Fibroblast of upper back skin (primary cell): ENCODE measurements at places on chromosomes 4 and X.

- DNase-seq: peak; percentile 82
These were observed 98.2 kb downstream of the AFF1 start for GRCh38 chr4:87032884-87033533.

- DNase-seq: no peak
These were observed 90.4 kb upstream of the PCDH10 start for GRCh38 chr4:133058701-133059100.

DNA sequence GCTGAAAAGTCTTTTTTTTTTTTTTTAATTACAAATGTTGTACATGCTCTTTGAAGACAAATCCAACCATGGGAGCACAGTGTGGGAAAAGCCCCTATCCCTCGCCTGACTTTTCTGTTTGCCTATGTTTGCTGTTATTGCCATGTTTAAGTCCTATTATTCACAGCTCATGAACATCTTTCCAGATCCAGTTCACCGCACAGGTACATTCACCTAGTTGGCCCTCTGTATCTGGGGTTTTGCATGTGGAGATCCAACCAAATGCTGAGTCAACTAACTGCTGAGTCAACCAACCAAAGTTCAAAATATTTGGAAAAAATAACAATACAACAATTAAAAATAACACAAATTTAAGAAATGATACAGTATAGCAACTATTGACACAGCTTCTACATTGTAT is 100.1 kb upstream of the CLNK start:
- no peak for DNase-seq

GRCh38 chrX:64642482-64642881 is 247.2 kb upstream of the MTMR8 start:
- no peak for DNase-seq

GRCh38 chr4:31290836-31291235 is 570.7 kb downstream of the PCDH7 start:
- DNase-seq: no peak

GRCh38 chr4:40957281-40957680 is 207.5 kb downstream of the NSUN7 start:
- DNase-seq: peak; percentile 47

GRCh38 chrX:130005089-130005807 is 22.8 kb downstream of the BCORL1 start:
- no peak for DNase-seq

GRCh38 chrX:72142094-72142793 is 10.5 kb upstream of the RTL5 start:
- peak; percentile 8 for DNase-seq

DNA sequence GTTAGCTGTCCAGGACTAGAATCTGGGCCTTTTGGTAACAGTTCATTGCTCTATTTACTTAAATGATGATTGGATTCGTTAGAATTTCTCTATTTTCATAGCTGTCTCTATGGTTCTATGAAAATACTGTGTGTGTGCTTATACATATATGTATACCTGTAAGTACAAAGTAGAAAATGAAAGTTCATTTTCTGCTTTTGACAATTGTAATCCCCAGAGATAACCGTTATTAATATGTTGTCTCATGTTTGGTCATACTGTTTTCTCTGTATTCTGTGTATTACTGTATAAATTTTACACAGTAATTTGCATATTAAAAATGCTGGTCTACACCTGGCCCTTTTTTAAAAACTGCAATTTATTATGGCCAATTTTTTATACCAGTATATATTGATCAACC is 55.4 kb downstream of the CLCN3 start:
- DNase-seq: no peak

DNA sequence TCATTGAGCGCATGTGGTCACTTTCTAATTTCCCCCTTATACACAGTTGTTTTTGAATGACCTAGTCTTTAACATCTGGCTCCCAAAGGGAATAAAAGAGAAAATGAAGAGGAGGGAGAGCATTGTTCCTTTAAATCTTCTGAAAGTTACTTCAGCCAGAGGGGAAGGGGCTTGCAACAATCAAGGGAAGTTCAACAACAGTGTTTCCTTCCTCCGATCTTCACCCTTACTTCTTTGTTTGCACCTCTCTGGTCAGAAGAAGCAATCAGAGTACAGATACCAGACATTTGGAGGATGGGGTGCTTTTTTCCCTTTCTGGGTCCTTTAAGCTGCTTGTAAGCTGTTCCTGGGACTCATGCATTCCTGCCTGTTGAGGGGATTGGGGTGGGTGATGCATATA is 125.4 kb downstream of the TBC1D19 start:
- no peak for DNase-seq

DNA sequence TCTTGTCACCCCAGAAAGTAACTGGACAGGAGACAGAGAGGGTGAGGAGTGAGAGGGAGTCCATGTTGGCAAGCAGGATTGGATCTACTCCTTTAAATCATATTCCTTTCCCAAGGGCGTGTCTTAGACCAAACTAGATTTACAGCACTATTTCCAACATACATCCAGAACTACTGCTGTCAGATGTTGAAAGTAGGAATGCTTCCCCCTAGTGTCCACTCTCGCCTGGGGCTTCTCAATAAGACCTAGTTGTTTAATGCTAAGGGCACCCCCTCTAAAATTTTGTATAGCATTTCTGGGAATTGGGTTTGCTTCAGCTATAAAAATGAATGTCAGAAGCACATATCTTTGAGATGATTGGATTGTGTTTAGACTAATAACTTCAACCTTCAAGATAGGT is 13.3 kb downstream of the OFD1 start:
- peak; percentile 62 for DNase-seq

GRCh38 chrX:2697306-2697705 is 6.2 kb downstream of the CD99 start:
- DNase-seq: no peak

DNA sequence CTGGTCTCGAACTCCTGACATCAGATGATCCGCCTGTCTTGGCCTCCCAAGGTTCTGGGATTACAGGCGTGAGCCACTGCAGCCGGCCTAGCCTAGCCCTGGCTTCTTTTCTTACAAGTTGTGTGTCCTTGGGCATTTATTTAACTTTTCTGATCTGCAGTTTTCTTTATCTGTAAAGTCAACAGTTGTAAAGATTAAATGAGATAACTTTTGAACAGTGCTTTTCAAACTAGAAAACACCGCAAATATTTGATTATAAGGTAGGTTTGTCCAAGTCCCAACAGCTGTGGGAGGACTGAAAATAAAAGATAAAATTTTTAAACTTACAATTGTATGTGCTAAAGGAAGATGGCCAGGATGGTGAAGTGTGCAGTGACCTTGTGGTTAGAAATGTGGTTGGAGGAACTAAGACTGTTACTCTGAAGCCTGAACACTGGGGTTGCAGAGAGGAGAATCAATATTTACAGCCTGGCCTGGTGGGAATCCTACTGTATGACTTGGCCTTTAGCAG is 44.8 kb downstream of the GSX2 start:
- DNase-seq: peak; percentile 17

DNA sequence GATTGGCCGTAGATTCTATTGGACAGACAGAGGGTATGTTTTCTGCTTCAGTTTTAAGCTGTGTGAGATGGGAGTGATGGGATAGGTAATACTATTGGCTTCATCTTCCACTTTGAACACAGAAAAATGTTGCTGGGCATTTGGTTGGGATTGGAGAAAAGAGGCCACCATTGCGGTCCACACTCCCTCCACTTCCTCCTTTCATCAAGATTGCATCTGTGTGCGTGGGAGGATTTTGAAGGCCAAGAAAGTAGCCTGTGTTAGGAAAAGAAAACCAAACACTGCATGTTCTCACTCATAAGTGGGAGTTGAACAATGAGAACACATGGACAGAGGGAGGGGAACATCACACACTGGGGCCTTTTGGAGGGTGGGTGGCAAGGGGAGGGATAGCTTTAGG is 56.4 kb downstream of the EGF start:
- no peak for DNase-seq

DNA sequence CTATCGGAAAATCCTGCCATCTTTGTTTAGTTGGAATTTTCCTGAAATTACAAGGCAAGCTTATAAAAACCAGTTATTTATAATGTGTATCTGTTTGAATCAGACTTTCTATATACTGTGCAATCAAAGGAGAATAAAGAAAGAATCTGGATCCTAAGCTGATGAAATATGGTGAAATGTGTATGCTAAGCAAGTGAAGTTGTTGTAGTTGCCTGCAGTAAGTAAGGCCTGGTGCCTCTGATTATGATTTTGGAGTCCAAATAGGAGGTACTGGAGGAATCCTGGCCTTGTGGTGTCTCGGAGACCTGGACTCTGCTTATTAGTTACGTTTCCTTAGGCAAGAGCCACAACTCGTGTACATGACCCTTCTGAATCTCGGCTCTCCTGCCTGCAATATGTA is 13.1 kb upstream of the FREM3 start:
- no peak for DNase-seq

- DNase-seq: peak; percentile 43
These were observed 4.0 kb downstream of the NUDT10 start for GRCh38 chrX:51336584-51336983.

DNA sequence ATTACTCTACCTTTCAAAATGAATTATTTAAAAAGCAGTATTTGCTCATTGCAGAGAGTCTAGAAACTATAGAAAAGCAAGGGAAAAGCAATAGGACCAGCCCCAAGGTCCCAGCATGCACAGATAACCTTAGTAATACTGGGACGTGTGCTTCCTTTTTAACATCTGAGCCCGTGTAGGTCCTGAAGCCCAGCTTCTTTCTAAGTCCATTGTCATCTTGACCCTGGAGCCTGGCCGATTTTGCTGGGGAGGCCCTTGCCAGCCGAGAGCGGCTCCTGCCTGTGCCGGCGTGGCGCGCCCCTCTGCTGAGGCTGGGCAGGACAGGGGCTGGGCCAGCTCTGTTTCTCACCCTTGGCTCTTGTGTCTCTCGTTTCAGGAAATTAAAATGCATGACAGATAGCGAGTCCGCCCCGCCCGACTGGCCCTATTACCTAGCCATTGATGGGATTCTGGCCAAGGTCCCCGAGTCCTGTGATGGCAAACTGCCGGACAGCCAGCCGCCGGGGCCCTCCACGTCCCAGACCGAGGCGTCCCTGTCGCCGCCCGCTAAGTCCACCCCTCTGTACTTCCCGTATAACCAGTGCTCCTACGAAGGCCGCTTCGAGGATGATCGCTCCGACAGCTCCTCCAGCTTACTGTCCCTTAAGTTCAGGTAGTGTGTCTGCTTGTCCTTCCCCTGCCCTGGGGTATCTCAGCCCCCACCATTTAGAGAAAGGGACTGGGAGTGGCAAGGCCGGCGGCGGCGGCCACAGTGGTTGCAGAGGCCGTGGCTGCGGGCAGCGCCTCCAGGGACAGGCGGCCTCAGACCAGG is 4.1 kb downstream of the MSANTD1 start:
- no peak for DNase-seq

DNA sequence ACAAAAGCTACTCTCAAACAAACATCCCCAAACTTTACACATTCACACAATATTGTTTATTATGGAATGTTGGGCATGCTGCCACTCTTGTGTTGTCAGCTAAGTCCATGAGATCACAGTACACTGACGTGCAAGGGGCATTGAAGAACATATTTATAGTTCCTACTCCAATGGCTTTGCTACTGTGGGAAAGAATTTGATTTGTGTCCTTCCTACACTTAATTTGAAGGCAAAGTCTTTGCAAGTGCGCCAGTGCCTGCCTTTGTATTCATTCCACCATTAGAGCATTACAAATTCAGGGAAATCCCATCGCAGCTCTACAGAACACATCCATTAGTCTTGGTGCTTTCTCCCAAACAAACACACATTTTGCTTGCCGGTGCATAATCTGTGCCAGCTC is 45.4 kb upstream of the FTHL17 start:
- no peak for DNase-seq

- DNase-seq: no peak
These were observed 19.0 kb downstream of the THOC2 start for GRCh38 chrX:123713841-123714240.

DNA sequence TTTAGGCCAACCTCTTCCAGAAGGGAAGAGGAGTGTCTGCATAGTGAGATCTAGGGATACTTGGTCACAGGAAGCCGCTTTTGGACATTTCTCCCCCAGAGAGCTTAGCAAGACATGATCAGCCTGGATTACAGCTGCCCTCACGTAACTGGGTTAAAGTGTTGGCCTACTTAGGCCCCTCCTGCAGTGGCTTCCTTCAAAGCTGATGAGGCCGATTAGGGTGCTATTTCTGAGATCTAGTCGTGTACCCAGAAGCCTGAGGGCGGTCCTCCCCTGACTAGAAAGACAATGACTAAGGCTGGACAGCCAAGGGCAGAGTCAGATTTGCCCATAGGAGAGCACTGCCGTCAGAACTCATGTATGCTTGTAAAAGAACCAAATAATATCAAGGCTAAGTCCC is 135.0 kb downstream of the AMMECR1 start:
- DNase-seq: no peak

DNA sequence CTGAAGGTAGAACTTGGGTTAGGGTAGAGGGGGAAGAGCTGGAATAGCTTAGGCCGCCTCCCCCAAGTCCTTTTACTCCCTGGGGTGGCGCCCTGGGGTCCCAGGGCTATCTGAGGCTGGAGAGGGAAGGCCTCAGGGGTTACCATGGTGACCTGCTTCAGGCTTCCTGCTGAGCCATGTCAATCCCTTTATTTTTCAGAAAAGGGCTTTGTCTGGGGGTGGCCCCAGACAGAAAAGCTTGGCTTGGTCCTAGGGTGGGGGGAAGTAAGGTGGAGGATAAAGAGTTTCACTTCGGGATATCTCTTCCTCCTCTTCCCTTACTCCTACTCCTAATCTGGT is 6.3 kb downstream of the EFNB1 start:
- DNase-seq: no peak

GRCh38 chrX:101237041-101237440 is 17.5 kb downstream of the DRP2 start:
- DNase-seq: no peak

DNA sequence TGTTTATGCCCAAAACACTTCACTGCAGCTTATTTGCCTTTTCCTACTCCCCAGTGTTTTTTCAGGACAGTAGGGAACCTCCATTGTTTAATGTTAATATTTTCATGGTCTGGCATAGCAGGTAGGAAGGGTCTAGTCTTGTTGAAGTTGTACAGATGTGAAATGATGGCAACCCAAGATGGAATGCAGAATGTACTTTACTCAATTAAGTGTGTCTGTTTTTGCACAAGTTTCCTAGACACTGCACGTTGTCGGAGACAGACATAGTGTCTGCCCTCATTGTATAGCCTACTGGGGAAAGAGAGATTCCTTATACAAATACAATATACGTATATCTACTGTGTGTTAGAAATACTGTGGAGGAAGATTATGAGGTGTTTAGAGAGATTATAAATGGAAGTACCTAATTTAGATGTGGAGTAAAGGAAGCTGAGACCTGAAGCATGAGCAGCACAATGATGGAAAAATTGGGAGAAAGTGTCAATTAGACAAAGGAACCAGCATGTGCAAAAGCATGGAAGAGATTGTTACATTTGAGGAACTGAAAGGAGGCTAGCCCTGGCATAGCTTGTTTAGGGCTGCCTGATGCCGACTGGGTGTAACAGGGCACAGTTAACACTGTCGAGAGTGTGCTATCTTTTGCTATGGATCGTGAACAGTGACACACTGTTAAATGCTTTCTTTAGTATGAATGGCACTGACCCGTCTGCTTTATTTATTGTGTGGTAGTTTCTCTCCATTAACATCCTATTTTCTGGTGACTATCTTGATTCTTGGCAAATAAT is 18.4 kb downstream of the CPEB2 start:
- no peak for DNase-seq

- DNase-seq: no peak
These were observed 87.4 kb upstream of the CT45A1 start for GRCh38 chrX:135625995-135626394.

GRCh38 chrX:153455571-153455970 is 9.7 kb upstream of the TREX2 start:
- DNase-seq: no peak

- DNase-seq: no peak
These were observed 95.6 kb upstream of the SLC4A4 start for GRCh38 chr4:71243091-71243833.

GRCh38 chr4:73019462-73020047 is 50.0 kb downstream of the COX18 start:
- DNase-seq: peak; percentile 53
